ELF-1 (cell line): ENCODE measurements at places on chromosomes 16 and 17.

DNA sequence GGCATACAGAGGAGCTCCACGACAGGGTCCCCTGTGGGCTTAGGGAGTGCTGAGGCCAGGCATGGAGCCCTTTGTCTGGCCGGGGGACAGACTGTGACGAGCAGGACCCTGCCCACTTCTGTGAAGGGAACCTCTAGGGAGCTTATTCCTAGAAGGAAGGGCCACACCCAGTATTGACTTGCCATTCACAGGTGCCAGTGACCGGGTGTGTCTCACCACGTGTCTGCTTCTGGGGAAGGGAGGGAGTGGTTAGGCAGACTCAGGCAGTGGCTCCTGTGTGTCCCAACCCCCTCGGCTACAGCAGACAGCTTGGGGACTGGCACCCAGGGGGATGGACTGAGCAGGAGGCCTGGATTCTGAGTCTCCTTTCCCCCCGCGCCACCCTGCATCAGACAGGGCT lies 57.2 kb downstream of the SOCS1 start:
- no peak for DNase-seq

DNA sequence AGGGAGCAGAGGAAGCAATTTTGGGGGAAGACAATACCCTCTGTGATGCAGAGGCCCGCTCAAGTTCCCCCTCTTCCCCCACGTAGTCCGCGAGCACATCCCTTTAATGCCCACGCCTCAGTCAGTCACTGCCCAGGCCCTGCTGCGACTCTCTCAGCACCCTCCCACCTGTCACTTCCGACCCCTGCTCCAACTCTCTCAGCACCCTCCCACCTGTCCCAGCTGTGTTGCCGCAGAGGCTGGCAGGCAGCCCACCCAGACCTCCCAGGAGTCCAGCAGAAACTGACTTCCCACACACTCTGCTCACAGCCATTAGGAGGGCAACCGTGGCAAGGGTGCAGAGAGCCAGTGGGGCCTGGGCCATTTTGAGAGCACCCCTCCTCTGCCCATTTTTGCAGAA lies 92.7 kb downstream of the WSCD1 start:
- no peak for DNase-seq

DNA sequence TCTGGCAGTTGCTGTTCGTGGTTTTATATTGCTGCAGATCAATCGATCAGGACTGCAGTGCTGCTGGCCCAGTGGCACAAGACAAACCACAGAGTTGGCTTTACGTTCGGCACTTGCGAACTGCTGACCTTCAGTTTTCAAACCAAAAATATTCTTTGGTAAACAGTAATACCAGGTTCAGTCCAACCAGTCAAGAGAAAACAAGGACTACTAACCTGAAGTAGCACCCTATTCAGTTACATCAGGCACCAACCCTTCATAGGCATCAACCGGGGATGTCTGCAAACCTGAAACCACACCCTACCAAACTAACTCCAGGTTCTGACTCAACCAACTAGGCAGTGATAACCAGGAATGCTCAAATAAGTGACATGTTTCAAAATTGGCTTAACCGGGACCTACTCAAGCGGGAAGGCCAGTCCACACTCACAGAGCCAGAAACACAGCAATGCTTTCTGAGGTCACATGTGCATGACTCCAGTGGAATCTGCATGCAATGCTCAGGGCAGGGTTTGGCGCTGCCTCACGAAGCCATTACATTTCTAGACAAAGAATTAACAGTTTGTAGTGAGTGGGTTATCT lies 91.1 kb downstream of the SMG6 start:
- no peak for DNase-seq

GRCh38 chr17:57288773-57289121 lies 32.4 kb downstream of the MSI2 start:
- DNase-seq, result no peak

- peak; percentile 50 for DNase-seq
Measured at GRCh38 chr16:15041271-15042004, 14.4 kb downstream of the NTAN1 start.

- no peak for DNase-seq
Measured at GRCh38 chr16:66291833-66292232, 74.7 kb upstream of the CDH5 start.

DNA sequence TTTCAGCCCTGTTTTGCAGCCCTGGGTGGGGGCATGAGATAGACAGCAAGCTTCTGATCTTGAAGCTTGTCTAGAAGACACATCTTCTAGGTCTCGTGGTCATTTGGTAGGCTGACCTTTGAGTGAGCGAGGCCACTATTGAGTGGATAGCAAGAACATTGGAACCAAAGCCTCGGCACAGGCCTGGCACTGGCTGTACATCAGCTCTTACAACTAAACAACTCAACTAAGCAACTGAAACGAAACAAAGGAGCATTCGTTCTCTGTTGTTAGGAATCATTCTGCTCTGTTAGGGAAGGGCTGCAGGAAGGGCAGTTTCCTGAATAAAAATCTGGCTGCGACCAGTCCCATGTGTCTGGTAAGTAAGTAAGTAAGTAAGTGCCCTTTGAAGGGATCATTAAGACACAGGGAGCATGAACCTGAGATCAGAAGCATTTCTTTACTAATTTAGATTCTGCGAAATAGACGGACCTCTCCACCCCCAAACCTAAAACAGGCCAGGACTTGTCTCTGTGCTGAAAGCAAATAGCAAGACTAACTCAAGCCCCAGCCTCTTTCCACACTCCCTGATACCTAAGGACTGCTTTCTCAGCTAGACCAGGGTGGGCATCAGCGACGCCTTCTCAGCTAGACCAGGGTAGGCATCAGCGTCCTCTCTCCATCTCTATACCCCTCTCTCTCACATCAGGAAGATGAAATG lies 22.7 kb downstream of the CYB561 start:
- no peak for DNase-seq

GRCh38 chr17:38571833-38572668 lies 33.7 kb downstream of the SRCIN1 start:
- no peak for DNase-seq

- peak; percentile 78 for DNase-seq
Measured at GRCh38 chr17:69492410-69493071, 78.0 kb downstream of the MAP2K6 start.

- DNase-seq, result peak; percentile 60
Measured at GRCh38 chr16:66457888-66458287, 30.8 kb downstream of the BEAN1 start.

DNA sequence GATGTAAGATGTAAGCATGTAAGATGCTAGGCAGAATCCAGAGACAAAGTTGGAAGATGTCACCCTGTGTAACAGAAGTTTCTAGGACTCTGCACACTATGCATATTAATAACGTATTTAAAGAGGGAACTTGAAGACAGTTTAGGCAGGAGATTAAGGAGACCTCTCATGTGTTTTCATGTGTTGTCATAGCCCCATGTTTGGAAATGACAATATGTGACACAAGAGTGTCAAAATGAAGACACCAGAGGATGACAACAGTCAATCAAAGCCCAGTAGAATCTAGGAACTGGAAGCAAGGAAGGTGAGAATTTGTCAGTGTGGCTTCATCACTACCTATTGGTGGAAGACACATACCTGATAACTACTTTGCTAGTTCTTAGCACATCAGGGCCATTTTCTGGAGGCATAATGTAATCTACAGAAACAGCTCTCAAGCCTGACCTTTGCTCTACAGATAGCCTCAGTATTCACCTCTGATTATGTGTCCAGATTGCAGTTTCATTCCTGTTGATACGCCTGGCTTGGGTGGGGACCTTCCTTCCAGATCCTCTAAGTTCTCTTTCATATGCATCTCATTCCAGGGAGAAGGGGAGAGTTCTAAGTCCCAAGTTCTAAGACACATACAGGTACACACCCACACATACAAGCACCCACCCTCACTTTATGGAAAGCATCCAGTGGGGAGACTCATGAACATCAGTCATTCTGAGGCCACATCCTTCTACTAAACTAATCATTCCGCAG lies 26.3 kb downstream of the PMP22 start:
- DNase-seq, result no peak

- DNase-seq, result no peak
Measured at GRCh38 chr16:2710711-2711231, 9.3 kb downstream of the PRSS27 start.

- no peak for DNase-seq
Measured at GRCh38 chr17:74892013-74892841, 1.2 kb downstream of the FADS6 start.

DNA sequence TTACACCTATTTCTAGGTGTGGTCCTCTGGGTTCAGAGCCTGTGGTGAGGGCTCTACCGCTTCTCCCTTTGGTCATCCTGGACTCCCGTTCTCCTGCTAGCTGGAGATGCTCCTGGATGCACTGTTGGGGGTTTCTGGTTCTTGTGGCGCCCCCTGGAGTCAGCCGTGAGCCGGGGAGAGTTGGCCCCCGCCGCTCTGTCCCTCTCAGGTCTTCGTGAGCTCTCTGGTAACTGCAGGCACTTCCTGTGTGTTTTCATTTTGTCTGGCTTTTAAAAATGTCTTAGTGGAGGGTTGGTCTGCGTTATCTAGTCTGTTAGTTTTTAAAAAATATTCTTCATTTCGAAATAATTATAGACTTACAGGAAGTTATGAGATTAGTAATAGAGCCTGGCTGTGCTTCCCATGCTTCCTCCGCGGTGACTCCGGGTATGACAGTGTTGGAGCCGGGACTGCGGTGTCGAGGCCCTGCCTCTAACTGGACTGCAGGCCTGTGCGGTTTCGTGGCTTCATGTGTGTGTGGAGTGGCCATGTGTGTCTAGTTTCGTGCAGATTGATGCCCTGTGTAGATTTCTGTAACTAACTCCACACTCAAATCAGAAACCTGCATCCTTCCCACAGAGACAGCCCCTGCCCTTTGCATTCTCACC lies 78.0 kb upstream of the ZNF750 start:
- peak; percentile 78 for DNase-seq

GRCh38 chr16:66798161-66798560 lies 3.2 kb downstream of the TERB1 start:
- no peak for DNase-seq

DNA sequence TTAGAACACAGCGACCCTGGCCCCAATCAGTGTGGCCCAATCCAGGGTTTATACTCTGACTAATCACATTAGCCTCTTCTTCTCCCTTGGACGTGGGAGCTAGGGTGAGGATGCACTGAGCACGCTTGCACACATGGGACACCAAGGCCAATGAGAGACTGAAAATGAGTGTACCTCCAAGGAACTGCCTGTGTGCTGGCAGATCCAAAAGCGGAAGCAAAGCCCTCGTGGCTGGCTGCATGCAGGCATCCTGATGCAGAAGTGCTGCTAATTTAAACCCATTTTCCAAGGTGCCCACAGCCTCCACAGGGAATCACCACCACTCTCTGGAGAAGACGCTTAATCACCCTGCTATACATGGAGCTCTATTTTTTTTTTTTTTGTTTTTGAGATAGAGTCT lies 375.3 kb upstream of the XYLT1 start:
- no peak for DNase-seq

DNA sequence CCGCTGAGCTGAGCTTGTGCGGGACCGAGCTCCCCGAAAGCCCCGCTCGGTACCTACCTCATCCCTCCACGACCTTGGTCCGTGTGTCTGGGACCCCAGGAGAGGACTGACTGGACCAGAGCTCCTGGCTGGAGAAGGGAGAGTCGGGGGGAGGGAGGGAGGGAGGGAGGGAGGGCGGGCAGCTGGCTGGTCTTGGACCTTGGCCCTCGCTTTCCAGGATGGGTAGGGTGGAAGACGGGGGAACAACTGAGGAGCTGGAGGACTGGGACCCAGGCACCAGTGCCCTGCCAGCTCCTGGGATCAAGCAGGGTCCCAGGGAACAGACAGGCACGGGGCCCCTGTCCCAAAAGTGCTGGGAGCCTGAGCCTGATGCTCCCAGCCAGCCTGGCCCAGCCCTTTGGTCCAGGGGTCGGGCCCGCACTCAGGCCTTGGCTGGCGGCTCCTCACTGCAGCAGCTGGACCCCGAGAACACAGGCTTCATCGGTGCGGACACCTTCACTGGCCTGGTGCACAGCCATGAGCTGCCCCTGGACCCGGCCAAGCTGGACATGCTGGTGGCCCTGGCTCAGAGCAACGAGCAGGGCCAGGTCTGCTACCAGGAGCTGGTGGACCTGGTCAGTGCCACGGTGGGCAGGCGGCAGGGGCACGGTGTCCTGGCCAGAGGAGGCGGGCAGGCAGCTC lies 553 bp downstream of the RHBDL1 start:
- no peak for DNase-seq

DNA sequence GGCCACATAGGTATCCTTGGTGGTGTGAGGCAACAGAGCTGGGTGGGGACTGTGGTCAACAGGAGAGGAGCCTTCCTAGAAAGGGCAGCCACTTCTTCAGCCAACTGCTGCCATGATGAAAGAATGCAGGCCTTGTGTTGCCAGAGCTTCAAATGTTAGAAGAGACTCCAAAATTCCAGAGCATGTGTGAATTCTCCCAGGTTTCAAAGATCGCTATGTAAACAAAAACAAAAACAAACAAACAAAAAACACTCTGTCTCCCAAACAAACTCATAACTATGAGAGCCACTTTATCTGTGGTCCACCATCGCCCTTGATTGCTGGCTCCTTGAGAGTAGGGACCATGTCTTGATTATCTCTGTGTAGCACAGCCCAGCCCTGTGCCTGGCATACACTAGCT lies 55.5 kb upstream of the ZNF423 start:
- no peak for DNase-seq

DNA sequence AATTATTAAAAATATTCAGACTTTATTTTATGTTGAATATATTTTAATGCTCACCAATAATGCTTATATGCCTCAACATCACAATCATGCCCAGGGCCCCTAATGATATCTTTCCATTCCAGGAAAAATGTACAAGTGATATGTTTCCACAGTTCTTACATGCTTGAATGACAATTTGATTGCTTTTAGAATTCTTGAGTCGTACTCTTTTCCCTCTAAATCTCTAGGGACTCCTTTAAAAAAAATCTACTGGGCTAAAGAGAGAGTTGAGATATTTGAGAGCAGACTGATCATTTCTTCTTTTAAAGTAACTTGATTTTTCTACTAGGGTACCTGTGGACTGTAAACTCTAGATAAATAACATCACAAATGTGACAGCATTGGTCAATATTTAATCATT lies 18.2 kb upstream of the HLF start:
- no peak for DNase-seq

GRCh38 chr17:77893144-77894044 lies 65.1 kb upstream of the TNRC6C start:
- no peak for DNase-seq

- DNase-seq, result no peak
Measured at GRCh38 chr17:34226011-34226743, 28.9 kb upstream of the CCL2 start.

- DNase-seq, result no peak
Measured at GRCh38 chr16:17193566-17194100, 277.1 kb downstream of the XYLT1 start.

- peak; percentile 83 for DNase-seq
Measured at GRCh38 chr17:15171167-15172047, 93.7 kb downstream of the PMP22 start.

- no peak for DNase-seq
Measured at GRCh38 chr17:81644976-81645952, 8.3 kb downstream of the TSPAN10 start.

- no peak for DNase-seq
Measured at GRCh38 chr16:17557480-17557879, 86.7 kb upstream of the XYLT1 start.

- DNase-seq, result no peak
Measured at GRCh38 chr16:81821436-81822128, 42.5 kb downstream of the PLCG2 start.

GRCh38 chr17:80287806-80288567 lies 27.3 kb downstream of the RNF213 start:
- peak; percentile 19 for DNase-seq
